ENCODE measurements at places on chromosomes 16 and 17.

DNA sequence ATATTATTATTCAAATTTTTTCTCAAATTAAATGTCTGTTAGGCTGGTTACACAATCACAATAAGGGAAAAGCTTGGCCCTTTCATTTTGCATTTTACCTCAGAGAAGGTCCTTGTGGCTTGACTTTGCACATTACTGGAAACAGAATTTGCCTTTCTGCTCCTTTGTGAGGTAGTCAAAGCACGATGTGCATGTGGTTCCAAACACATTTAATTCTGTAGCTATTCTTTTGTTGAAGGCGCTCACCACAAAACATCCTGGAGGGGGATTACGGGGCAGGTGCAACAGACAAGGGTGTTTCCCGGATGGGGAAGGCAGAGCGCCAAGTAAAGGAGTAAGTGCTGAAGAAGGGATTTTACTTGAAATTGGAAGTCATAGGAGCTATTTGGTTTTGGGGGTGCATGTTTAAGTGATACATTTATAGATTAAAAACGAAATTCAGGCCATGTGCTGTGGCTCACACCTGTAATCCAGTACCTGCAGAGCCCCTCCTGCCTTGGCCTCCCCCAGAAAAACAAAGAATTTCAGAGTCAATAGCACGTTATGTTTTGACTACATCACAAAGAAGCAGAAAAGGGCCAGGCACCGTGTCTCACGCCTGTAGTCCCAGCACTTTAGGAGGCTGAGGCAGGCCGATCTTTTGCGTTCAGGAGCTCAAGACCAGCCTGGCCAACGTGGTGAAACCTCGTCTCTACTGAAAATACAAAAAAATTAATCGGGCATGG is 31.2 kb upstream of the TENT4B start:
- DNase-seq, result no peak

DNA sequence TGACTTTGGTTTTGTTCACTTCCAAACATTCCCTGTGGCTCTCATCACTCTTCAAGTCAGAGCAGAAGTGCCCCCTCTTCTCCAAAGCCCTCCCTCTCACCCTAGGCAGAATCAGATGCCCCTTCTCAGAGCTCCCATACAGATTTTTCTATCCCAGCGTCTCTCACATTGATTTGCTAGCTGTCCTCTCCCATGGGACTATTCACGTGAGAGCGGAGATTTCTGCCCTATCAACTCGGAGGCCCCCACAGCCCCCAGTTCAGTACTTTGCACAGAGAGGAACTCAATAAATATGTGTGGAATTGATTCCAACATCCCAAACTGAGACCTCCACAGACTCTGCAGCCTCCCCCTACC is 182.6 kb downstream of the C16orf78 start:
- no peak for DNase-seq

- peak; percentile 27 for DNase-seq
Measured at GRCh38 chr17:39094607-39095308, 56.7 kb downstream of the PLXDC1 start.

GRCh38 chr16:73093146-73094144 is 45.5 kb upstream of the ZFHX3 start:
- no peak for DNase-seq
